ENCODE measurements at places on chromosomes 16 and 17. TPM values are rescaled to one million over a fixed set of nuclear protein-coding genes. Genes with fewer than 3 reads are reported as not detected.

DNA sequence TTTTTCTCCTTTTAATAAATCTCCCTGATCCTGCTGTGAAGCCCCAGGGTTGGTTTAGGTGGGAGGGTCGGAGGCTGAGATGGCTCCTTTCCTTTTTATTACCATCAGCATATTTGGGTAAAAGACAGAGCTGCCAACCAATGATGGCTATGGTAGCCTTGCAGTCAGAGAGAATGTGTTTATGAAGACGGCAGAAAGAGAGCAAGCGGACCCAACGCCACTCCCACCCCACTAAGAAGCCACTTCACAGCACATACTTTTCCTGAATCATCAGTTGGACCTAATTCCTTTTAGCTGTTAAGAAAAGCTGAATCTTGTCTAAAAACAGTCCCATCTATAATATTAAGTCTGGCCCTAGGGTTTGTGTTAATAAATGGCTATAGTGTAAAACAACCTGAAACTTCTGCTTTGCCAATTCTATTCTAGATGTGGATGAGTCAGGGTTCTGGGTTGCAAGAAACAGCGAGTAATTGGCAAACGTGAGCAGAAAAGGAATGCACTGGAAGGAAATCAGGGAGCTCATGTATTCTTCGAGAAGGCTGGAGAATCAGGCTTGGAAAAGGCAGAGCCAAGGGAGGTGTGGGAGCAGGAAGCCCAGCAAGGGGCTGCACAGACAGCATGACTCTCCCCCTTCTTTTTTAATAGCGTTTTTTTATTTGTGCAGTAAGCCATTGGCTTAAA lies 34.0 kb upstream of the PRKCA start:
- DNase-seq, result peak; percentile 89

SOST gene
- not detected for total RNA-seq

GRCh38 chr17:74608511-74608910 lies 15.0 kb downstream of the CD300E start:
- no peak for DNase-seq

GRCh38 chr17:1630662-1631061 lies 2.0 kb upstream of the SLC43A2 start:
- DNase-seq, result no peak

DNA sequence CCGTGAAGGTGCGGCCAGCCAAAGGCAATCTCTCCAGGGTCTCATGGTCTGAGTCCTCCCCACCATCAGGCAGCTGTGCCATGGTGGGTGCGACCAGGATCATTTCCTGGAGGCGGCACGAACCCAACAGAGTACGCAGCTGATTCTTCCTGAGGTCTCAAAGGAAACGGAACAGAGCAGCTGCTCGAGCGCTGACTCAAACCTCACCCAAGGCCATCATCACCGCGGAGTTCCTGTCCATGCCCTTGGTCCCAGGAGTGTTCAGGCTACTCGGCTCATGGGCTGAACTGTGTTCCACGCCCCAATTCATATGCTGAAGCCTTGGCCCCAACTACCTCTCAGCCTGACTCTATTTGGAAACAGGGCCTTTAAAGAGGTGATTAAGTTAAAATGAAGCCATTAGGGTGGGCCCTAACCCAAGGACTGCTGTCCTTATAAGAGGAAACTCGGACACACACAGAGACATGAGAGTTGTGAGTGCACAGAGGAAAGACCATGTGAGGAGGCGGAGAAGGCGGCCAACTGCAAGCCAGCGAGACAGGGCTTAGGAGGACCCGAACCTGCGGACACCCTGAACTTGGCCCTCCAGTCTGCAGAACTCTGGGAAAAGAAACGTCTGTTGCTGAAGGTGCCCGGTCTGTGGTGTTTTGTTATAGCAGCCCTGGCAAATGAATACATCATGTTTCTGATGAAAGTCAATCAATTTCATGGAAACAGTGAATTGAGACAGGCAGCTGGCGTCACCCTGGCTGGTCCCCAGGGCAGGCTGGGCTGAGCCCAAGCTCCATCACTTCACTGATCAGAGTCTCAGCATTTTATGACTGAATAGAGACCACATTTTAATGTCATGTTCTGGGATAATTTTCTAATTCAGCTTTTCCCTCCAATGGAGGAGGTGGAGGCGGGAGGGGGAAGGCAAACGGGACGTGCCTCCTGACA lies 13.7 kb downstream of the MXRA7 start:
- no peak for DNase-seq

GRCh38 chr16:87056083-87056482 lies 261.1 kb downstream of the C16orf95 start:
- peak; percentile 60 for DNase-seq

DNA sequence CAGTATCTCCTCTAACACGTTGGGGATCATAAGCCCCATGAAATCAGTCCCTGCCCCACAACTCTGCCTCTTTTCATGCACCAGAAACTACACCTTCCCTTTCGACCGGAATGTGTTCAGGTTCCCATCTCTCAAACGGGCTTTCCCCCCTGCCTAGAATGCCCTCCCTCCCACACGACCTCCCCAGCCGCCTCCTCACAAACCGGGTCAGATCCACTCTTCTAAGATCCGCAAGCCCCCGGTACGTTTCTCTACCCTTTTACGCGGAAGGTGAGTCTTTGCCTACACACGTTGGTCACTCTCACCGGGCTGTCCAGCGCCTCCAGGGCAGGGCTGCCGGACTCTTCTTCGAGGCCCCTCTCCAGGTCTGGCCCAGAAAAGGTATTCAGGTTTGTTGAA lies 708 bp downstream of the DHX33 start:
- no peak for DNase-seq

IL34 gene
- total RNA-seq, result 1.3 TPM

DNA sequence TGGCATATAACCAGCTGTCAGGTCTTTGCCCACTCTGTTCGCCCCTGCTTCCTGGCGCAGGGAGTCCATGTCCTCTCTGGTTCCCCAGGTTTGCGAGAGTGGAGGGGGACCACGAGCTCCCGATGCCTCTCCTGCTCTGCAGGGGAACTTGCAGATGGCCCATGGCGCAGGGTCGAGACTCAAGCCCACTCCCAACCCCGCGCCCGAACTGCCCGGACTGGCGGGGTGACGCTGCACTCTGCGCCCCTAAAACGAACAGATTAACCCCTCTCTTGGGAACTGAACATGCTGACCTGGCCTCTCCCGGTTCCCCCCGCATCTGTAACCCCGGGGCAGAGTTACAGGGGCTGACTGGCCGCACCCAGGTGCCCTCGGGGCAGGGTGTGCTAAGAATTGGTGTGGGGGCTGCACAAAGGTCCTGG lies 681 bp upstream of the PLA2G15 start:
- DNase-seq, result no peak

MT1M gene
- not detected for total RNA-seq

RDM1 gene
- not detected for total RNA-seq

- DNase-seq, result peak; percentile 22
Measured at GRCh38 chr17:49497148-49498028, 2.3 kb downstream of the NGFR start.

SMIM5 gene
- total RNA-seq, result not detected

- DNase-seq, result peak; percentile 6
Measured at GRCh38 chr16:88636488-88637265, 1.7 kb upstream of the IL17C start.

PRDM7 gene
- total RNA-seq, result not detected

DNA sequence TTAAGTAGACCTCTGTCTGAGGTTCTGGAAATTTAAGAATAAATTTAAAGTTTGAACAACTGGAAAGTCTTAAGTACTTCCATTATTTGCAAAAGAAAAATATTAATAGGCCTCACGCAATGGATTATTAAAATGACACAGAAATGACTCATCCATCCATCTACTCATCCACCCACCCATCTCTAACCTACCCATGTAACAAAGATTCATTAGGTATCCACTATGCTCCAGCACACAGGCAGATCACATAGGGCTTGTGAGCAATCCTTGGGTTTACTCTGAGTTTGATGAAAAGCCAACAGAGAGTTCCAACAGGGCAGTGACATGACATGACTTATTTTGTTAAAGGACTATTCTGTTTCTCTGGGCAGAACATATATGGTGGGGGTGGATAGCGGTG lies 93.3 kb downstream of the HELZ start:
- peak; percentile 81 for DNase-seq

GRCh38 chr17:81165246-81166032 lies at the start of gene PVALEF:
PVALEF (plus strand) TSS chr17:81165507; CDS start chr17:81181227, 15,720 bp downstream.
- DNase-seq, result no peak

- peak; percentile 8 for DNase-seq
Measured at GRCh38 chr16:842061-842476, 41.5 kb upstream of the GNG13 start.

- DNase-seq, result no peak
Measured at GRCh38 chr16:50124769-50125168, 28.3 kb upstream of the TENT4B start.

DNA sequence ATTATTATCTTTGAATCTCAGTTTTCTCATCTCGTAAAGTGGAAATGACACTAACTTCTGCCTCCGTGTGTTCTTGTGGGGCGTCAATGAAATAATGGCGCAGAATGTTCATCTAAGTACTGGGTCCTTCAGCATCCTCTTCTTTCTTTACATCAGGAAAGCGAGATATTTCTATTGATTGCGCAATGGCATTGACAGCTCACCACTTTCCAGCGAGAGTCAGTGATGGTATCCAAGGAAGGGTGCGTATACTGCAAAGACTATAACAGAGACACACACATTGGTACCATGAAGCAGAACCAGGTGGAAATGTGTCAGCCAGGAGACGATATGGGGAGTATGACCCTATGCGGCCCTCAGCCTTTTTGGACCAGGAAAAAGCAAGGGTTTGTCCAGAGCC lies 162.1 kb downstream of the SHISA9 start:
- DNase-seq, result no peak

CDH3 gene
- total RNA-seq, result not detected

CCDC144A gene
- total RNA-seq, result 1.4 TPM

DNA sequence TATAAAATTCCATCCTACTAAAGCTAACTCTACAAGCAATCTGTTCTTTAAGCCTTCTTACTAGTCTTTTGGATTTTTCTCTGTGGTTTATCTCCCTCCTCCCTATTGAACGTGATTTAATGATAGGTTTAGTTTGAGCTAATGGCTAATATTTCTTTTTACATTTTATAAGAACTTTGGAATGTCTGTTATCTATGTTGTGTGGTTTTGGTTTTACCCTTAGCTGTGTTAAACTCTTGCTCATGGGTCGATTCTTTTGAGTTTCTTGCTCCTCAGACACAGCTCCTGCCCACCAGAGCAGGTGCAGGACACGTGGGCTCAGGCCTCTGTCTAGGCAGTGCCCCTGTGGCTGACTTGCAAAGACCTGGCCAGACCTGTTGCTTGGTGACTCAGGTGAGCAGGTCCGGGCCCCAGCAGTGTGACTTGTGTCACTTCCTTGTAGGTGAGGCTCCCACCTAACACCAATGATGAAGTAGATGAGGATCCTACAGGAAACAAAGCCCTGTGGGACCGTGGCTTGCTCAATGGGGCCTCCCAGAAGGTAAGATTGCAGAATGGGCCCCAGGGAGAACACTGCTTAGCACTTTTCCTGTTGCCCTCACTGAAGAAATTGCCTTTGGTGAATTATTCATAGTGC lies 45.1 kb downstream of the SF3B3 start:
- peak; percentile 55 for DNase-seq

DNA sequence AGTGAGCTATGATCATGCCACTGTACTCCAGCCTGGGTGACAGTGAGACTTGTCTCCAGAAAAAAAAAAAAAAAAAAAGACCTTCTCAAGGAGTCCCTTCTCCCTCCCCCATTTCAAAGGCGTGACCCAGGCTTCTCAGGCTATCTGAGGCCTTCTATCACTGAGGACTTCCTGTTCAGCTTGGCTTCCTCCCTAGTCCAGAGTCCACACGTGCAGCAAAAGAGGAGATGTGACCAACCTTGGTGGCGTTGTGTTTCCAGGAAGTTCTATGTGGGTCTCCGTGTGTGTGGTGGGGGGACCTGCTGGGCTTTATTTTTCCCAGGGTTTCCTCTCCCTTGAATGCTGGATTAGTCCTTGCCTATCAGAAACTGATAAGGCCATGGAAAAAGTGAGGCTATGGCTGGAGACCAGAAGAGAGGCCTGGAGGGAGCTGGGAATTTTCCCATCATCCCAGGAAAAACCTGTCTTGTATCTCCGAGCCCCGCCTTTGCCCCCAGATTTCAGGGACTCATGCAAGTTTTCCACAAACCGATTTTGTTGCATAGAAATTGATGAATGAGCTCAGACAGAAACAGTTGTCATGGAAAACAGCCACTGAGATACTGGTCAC lies 148.1 kb downstream of the SALL1 start:
- no peak for DNase-seq

- no peak for DNase-seq
Measured at GRCh38 chr16:29141586-29142324, 156.9 kb downstream of the LAT start.

Measured in IMR-90 (cell line).